ENCODE measurements at places on chromosomes 4 and X. TPM values are rescaled to one million over a fixed set of nuclear protein-coding genes. Genes with fewer than 3 reads are reported as not detected.

MAGEA4 gene
- not detected for polyA plus RNA-seq

KCTD8 gene
- 0.15 TPM for polyA plus RNA-seq

GAGE12J gene
- not detected for polyA plus RNA-seq

MTMR8 gene
- 1.1 TPM for polyA plus RNA-seq

HSFX1 gene
- polyA plus RNA-seq: 1.9 TPM

PWWP3B gene
- polyA plus RNA-seq: 33.6 TPM

TBC1D9 gene
- polyA plus RNA-seq: 16.9 TPM

- peak; percentile 74 for DNase-seq
Measured at GRCh38 chr4:76301068-76301774, 5.3 kb upstream of the STBD1 start.

- no peak for DNase-seq
Measured at GRCh38 chrX:19183761-19184477, 61.7 kb upstream of the ADGRG2 start.

GRCh38 chrX:29661290-29661689, 554.1 kb upstream of the MAGEB2 start:
- no peak for DNase-seq

DNA sequence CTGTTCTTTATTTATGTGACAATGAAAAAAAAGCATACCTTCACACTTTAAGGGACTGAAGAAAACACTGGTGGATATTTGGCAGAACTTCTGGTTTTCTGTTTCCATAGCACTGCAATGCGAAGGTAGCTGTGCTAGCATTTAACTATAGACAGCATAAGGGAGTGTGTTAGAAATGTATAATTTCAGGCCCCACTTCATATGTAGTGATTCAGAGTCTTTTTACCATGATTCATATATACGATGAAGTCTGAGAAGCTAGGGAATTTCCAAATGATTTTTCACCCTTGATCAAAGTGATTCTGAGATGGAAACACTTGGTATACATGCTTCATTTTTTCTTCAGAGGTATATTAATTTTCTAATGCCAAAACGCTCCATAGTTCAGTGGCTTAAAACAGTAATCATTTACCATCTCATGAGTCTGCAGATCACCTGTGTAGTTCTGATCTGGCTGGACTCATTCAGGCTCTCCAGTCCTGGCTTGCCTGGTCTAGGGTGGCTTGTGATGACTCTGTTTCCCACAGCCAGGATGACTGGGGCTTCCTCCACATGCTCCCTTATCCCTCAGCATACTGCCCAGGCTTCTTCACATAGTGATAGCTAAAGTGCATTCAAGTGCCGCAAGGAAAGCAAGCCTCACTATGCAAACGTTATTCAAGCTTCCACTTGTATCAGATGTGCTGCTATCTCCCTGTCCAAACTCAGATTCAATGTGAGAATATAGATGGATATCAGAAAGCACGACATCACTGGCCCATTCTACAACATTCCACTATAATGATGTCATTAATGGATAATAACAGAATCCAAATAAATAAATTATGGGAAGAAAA, 790.1 kb downstream of the TECRL start:
- DNase-seq: no peak

DNA sequence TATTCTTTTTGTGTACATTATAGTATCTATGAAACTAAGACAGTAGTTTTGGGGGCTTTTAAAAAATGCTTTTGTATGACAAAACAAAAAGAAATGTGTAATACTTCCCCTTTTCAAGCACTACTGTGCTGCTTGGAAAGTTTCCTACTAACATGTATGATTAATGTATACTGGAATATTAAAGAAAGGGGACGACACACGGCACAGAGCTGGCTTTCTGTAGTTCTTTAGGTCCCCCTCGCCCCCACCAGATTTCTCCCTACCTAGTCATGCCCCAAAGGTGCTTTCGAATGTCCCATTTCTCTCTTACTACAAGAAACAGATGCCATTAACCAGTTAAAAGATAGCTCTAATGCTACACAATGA, 1.6 kb upstream of the AP1S2 start:
- DNase-seq: no peak

DNA sequence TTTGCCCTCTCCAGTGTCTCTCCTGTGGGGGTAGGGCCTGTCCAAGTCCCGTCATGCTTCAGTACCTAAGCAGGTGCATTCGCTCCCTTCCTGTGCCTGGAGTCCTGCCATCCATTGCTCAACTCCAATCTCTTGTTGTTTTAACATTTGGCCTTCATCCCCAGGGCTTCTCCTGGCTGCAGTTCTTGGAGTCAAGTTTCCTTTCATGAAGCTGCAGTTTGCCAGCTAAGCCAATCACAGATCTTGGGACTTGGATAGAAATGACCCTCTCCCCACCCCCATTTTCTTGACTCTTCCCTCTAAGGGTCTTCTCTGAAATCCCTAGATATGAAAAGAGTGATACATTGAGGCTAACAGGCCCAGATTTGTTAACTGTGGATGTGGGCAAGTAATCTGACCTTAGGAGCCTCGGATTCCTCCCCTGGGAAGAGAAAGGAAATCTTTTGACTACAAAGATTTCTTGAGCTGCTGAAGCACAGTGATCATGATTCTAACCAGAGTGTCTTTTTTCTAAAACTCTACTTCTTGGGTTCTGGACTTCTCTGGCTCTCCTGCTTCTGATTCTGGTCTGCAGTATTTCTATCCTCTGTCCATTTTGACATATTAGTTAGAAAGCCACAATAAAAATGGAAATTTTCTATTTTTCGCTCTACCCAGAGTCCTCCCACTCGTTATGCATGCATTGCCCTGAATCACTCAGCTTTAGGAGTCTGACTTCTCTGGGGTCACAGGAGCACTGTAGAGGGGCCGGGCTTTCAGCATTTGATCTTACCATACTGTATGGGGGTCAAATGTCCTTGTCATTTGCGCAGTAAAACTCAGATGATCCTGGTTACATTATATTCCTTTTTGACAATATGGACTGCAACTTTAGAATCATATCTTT, 61.0 kb downstream of the CHRNA9 start:
- peak; percentile 51 for DNase-seq

DNA sequence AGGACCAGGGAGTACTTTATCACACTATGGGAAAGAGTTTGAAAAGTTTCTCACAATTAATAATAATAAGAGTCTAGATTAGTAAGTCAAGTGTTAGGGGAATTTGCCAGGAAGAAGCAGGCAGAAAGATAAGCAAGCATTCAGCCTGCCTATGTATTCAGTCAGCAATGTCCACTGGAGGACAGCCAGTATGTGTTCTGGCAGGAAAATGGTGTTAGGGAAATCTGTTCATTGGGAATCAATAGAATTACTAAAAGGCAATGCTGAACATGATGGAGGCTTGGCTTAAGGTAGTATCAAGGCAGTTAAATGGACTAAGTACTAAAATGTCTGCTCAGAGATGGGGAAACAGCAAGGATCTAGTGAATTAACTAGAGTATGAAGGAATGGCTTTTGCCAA, 221.2 kb downstream of the PPP4R3C start:
- DNase-seq: no peak

- no peak for DNase-seq
Measured at GRCh38 chrX:79975605-79976004, 38.9 kb upstream of the TBX22 start.

DNA sequence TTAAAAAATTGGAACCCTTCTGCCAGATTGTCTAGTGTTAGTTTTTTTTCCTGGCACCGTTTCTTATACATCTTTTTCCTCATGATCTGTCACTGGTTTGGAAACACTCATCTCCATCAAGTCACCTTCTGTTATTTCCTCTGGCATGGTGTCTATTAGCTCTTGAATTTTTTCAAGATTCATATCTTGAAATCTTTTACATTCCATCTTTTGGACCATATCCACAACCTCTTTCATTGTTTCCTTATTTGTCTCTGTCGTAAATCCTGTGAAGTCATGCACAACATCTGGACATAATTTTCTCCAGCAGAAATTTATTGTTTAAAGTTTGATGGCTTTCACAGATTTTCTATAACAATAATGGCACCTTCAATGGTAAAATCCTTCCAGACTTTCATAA, 10.2 kb upstream of the TMEM185A start:
- no peak for DNase-seq

- no peak for DNase-seq
Measured at GRCh38 chr4:30720661-30721184, 554 bp downstream of the PCDH7 start.

- DNase-seq: no peak
Measured at GRCh38 chr4:128039568-128039967, 21.5 kb upstream of the LARP1B start.

- DNase-seq: peak; percentile 6
Measured at GRCh38 chr4:11196927-11197522, 231.7 kb downstream of the HS3ST1 start.

- DNase-seq: no peak
Measured at GRCh38 chr4:130563889-130564418, 1468.0 kb downstream of the C4orf33 start.

GRCh38 chr4:129314781-129315180, 218.8 kb downstream of the C4orf33 start:
- no peak for DNase-seq

GRCh38 chr4:145912376-145912775, 26.2 kb downstream of the ZNF827 start:
- DNase-seq: no peak

DNA sequence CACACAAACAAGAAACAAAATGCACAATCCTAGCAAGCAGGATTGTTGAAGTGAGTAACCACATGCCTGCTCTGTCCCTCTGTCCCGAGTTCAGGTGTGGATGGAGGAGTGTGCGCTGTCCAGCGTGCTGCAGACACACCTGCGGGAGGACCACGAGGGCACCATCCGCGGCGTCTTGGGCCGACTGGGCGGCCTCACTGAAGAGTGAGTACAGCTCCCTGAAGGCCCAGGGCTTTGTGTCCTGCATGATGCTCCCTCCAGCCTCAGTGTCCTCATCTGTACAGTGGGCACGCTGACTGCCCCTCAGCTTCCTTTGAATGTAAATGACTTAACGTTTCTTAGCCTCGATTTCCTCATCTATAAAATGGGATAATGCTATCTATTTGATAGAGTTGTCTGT, 82.5 kb downstream of the EVC start:
- DNase-seq: no peak

DNA sequence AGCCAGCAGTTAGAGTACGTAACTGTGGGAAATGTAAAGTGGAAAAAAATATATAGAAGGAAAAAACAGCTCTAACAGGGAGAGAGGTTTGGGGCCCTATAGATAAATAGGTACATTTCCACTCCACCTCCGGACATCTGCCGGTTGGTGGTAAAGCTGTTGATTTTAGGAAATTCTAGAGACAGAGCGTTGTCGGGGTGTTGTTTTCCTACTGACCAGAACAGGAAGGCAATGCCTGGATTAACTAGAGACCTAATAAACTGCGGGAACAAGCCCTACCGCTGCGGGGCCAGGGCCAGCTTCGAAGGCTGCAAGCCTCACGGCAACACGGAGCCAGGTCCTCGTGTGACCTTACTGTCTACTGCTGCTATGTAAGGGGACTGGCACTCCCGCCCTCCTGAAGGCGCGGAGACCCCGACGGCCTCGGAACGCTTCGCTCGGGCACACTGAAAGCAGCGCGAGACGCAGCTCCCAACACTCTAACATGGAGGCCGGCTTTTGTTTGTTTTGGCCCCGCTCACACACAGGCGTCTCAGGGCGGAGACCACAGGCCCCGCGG, 702 bp upstream of the CDKN2AIP start:
- DNase-seq: peak; percentile 76

DNA sequence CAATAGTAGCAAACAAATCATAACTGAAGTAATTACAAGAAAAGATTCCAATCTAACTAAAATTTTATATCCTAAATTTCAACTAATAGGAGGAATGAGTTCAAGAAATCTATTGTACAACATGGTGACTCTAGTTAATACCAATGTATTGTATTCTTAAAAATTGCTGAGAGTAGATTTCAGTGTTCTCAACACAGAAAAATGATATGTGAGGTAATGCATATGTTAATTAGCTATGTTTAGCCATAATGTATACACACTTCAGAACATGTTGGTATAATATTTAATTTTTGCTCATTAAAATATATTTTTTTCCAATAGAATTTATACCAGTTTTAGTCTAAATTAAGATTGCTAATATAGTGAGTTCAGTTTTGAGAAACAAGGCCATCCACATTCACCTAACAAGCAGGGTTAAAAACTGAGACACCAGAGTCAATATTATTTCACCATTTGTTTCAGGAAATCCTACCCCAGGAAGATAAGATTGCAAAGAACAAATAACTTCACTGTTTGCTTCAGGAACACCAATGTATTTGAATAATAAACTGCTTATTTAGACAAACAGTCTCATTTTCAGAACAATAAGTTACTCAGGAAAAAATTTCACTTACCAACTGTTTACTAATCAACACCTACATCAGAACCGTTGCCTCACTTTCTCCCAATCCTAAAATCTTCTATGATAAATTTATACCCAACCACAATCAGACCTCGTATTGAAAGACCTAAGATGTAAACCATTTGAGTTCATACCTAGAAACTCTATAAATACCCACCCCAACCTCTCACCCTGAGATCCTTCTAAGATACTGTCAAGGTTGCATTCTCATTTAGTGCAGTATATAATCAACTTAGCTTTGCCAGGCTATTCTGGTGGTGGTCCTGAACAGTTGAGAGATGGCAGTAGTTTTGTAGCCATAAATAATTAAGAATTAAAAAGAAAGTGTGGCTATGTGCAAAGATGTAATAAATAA, 132.8 kb downstream of the MAB21L2 start:
- DNase-seq: no peak

GRCh38 chr4:6782846-6783110, 251 bp downstream of the KIAA0232 start:
- no peak for DNase-seq

DNA sequence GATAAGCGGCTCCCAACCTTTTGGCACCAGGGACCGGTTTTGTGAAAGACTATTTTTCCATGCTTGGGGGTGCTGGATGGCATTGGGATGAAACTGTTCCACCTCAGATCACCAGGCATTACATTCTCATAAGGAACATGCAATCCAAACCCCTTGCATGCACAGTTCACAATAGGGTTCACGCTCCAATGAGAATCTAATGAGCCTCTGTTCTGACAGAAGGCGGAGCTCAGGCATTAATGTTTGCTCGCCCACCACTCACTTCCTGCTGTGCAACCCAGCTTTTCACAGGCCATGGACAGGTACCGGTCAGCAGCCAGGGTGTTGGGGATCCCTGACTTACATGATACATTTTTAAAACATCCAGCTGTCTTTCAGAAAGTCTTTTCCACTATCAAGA, 187.3 kb downstream of the SLC39A8 start:
- no peak for DNase-seq

DNA sequence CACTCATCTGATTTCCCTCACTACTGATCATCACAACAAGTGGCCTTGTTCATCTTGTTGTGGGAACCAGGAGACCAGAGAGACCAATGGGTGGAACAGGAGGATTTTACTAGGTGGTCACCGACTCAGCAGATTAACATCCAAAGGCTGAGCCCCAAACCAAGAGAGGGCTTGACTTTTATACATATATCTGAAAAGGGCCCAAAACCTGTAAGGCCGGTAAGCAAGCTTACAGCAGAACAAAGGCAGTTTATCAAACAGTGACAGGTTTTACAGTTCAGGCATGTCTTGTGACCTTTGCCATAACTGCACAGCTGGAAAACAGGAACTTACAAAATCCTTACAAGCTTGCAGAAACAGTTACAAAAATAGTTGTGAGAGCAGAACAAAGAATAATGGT, 195.9 kb downstream of the OR13H1 start:
- no peak for DNase-seq
